Osteoblast (primary cell): ENCODE measurements at places on chromosomes 2 and 18. TPM values are rescaled to one million over a fixed set of nuclear protein-coding genes. Genes with fewer than 3 reads are reported as not detected.
A peak's percentile ranks its signal among the peaks of the same experiment; 100 is the strongest.

GRCh38 chr2:230949966-230950873, 25.2 kb upstream of the GPR55 start:
- no peak for DNase-seq

ANKRD36C gene
- total RNA-seq, result 42.7 and 53.6 TPM in 2 replicates

GRCh38 chr2:1945819-1946218, 201.5 kb upstream of the PXDN start:
- no peak for DNase-seq

DNA sequence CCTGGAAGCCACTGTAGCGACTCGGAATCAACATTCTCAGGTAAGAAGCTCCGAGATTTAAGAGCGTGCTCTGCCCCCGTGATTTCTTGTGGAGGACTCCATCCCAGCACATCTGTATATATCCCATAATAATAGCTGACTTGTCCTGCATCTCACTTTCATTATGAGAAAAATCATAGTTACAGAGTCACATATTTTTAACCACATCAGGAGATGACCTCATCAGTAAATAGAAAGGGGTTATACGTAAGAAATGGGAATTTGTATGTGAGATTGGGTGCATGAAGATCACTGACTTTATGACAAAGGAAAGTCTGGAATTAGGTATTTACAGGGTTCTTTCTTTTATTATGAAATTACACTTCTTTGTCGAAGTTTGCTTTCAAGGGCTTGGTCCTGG, 16.4 kb upstream of the TMEM18 start:
- no peak for DNase-seq

DNA sequence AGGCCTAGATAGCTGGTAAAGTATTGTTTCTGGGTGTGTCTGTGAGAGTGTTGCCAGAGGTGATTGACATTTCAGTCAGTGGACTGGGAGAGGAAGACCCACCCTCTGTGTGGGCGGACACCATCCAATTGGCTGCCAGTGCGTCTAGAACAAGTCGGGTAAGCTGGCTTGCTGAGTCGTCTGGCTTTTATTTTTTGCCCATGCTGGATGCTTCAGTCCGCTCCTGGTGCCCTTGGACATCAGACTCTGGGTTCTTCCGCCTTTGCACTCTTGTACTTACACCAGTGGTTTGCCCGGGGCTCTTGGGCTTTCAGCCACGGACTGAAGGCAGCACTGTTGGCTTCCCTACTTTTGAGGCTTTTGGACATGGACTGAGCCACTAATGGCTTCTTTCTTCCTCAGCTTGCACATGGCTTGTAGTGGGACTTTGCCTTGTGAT, 24.3 kb downstream of the DIS3L2 start:
- DNase-seq, result no peak

IL1RL2 gene
- 0.72 and 1.2 TPM in 2 replicates for total RNA-seq

DNA sequence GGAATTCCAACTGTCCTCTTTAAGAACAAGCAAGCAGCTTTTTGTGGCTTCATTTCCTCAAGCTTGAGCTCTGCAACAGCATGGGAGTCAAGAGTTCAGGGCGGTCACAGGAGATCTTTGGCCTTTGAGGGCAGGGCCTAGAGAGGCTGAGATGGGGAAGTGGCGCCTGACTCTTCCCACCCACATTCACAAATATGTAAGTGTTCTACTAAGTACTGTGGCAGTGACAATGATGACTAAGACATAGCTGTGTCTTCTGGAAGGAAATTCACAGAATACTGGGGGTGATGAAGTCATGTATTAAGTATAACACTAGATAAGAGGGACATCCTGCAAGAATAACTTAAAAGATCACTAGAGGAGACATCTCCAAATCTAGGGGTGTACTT, 15.0 kb downstream of the RND3 start:
- peak; percentile 73 for DNase-seq

TMEM169 gene
- total RNA-seq, result 0.36 and 0.88 TPM in 2 replicates

DNA sequence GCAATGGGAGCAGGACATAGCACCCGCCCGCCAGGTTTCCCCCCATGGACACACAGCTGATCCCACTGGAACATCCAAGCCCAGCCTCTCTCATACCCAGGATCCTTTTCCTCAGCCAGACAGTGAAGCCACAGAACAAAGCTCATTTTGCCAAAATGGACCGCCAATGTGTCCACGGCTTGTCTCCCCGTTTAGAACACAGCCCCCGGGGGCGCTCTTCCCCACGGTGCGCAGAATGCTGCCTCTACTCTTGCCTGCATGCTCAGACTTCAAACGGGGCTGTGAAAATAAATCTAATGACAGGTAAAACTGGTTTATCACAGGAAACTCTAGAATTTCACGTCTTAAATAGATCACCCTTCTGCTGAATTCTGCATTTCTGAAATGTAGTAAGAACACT, 548.5 kb upstream of the ID2 start:
- DNase-seq, result no peak

GRCh38 chr2:111617299-111618225, 266.4 kb downstream of the ANAPC1 start:
- no peak for DNase-seq

ANKRD39 gene
- 5.1 and 5.9 TPM in 2 replicates for total RNA-seq

ATG16L1 gene
- total RNA-seq, result 24.2 and 29.3 TPM in 2 replicates

PTPRN gene
- total RNA-seq, result under 0.01 and 1.2 TPM in 2 replicates

- no peak for DNase-seq
These were observed 211.6 kb downstream of the SNTG2 start for GRCh38 chr2:1162246-1162645.

DNA sequence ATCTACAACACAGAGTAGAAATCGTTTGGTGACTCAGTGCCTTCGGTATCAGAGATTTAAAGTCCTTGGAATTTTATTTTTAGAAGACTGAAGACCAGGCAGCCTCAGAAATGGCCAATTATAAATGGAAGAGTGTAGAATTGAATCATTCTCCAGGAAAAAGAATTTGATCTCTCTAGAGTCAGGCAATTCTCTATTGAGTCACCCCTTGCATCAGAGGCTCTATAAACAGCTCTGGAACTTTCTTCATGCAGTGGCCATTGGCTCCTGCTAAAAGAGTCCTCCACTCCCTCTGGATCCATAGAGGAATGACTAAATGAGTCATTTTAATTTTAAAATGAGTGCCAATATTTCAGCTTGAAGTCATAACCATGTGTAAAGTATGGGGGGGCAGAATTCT, 816.2 kb downstream of the TDRD15 start:
- DNase-seq, result no peak

DNA sequence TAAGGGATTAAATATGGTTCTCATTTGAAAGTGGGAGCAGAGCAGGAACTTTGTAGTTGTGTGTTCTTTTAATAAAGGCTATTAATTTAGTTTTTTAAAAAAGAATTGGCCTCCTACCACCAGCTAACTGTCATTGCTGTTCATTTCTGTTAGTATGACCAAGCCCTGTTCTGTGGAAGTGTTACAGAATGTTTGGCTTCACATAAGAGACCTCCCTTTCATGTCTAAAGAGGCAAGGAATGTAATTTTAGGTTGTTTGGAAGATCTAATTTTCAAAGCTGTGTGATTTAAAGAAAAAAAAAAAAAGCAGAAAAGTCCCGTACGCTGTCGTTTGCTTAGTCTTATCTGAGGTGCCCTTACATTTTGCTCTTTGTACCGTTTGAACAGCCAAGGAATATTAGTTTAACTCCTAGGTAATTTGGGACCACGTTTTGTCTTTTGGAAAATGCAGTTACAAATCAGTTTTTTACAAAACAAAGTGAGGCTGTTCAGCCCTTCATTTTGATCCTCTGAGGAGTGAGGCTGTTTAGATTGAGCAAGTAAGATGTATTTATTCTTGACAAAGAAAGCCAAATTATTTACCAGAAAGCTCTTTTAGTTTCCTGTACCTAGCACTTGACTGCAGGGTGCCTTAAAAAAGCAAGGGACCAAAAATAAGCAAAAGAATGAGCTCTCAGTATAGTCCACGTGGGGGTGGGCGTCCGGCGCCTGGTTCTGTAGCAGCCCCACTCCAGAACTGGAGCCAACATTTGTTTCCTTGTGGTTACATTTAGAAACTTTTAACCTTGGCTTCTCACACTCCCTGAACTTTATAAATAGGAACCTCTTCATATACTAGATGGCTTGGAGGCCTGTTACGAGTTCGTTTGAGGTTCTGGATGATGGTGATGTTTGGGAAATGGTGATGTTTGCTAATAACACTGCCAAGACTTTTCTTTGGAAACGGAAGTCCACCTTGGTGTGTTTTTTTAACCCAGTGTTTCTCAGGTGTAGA, 136.2 kb downstream of the FMNL2 start:
- DNase-seq, result no peak

CCBE1 gene
- total RNA-seq, result 51.4 and 53.0 TPM in 2 replicates

GRCh38 chr2:86118130-86118529, 12.1 kb downstream of the PTCD3 start:
- no peak for DNase-seq

SCN9A gene
- total RNA-seq, result 1.8 and 2.1 TPM in 2 replicates

DNA sequence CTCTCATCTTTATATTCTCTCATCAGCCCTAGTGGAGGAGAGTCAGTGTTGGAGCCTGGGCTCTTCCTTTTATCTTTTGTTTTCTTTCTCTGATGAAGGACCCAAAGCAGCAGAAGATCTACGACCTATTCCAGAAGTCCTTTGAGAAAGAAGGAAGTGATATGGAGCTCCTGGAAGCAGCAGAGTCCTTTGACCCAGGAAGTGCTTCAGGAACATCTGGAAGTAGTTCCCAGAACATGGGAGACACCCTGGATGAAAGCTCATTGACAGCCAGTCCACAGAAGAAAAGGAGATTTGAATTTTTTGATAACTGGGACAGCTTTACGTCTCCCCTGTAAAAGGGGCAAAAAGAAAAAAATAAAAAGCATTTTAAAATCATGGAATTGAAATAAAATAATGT, 16.0 kb upstream of the RPL37A start:
- no peak for DNase-seq

RNF125 gene
- under 0.01 and 0.59 TPM in 2 replicates for total RNA-seq

DNA sequence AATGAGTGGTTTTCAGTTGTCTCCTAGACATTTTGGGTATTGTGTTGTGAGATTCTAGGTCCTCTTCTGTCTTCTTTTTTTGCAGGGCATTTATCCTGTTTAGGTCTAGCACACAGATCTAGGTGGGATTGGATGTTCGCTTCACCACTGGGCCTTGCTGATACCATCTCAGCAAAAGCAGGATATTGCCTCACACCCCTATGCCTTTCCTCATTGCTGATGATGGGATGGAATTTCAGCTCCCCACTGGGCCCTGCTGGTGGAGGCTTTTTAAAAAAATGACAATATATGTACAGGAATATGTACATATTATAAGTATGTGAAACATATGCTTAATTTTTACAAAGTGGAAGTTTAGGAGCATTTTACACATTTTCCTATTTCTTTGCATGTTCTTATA, 5.4 kb upstream of the TOGARAM2 start:
- peak; percentile 47 for DNase-seq

EIPR1 gene
- total RNA-seq, result 16.8 and 17.7 TPM in 2 replicates

DNA sequence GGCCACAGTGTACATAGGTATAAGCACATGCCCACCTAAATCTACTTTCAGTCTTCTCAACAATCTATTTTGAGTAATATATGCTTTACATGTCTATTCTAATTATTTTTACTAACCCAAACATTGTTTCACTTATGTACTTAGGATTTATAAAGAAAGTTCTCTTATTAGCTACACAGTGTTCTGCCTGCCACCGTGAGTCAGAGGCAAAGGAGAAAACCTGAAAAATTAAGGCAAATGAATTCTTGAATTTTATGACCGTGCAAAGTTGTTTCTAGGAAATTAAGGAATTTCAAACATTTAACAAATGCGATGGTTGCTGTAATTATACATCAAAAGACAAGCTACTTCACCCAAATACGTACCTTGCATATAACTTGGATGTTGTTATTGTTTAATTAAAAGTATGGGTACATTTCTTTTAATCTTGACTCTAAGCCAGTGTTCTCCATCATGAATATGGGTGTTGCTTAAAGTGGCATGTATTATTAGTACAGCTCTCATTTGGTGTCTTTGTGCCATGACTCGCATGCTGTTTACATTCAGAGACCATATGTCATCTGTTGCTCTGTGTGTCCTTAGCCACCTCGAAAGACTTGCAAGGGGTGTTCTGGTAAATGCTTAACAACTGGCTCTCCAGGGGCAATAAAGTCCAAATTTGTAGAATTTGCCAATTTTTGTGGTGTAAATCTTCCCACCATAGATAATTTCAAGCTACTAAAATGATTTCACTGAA, 154.3 kb upstream of the FN1 start:
- DNase-seq, result no peak

- DNase-seq, result no peak
These were observed 188.5 kb downstream of the TPGS2 start for GRCh38 chr18:36640021-36640952.

- peak; percentile 65 for DNase-seq
These were observed 50.1 kb upstream of the ITM2C start for GRCh38 chr2:230814616-230815015.

GRCh38 chr2:37325625-37326071, 1.0 kb upstream of the PRKD3 start:
- DNase-seq, result no peak

DNA sequence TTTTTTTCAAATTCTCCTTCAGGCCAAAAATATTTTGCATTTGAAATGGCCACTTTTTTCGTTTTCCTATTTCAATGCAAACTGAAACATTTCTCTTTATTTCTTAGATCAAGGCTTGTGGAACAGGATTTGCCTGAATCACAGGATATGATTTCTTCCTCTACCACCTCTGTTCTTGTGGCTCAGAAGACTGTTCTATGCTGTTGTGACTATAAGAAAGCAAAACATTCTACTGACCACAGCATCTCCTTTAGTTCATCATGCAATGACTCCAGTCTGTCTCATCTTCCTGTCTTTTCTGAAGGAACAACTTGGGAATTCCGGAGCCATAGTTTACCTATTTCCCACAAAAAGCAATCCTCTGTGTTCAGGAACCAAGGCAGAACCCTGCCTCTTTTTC, 16.2 kb upstream of the ZNF512 start:
- peak; percentile 89 for DNase-seq

- DNase-seq, result peak; percentile 82
These were observed 113.6 kb downstream of the MCFD2 start for GRCh38 chr2:46801731-46802664.

DNA sequence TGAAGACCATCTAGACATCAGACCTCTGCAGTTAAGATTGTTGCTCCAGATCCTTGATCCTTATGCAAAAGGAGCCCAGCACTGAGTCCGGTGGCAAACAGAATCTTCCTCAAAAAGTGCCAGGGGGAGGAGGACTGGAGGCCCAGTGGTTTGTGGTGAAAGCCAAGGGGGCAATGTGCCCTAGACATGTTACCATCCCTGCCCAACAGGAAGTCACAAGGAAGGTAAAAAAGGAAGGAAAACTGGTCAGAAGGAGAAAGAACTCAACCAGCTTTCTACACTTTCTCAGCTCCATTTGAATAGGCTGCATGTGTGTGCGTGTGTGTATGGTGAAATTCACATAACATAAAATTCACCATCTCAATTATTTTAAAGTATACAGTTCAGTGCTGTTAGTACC, 25.0 kb upstream of the KDM3A start:
- no peak for DNase-seq

KLHL14 gene
- not detected in 2 replicates for total RNA-seq

GRCh38 chr2:160878618-160879017, 281.6 kb upstream of the TANK start:
- no peak for DNase-seq

- DNase-seq, result peak; percentile 85
These were observed 133.4 kb downstream of the VAPA start for GRCh38 chr18:10047237-10047636.

- peak; percentile 62 for DNase-seq
These were observed 2.7 kb downstream of the STK16 start for GRCh38 chr2:219247678-219248642.

GRCh38 chr2:156480376-156480775, 44.2 kb downstream of the GPD2 start:
- DNase-seq, result no peak
